ENCODE measurements at places on chromosomes 7 and 10.
A peak's percentile ranks its signal among the peaks of the same experiment; 100 is the strongest.

DNA sequence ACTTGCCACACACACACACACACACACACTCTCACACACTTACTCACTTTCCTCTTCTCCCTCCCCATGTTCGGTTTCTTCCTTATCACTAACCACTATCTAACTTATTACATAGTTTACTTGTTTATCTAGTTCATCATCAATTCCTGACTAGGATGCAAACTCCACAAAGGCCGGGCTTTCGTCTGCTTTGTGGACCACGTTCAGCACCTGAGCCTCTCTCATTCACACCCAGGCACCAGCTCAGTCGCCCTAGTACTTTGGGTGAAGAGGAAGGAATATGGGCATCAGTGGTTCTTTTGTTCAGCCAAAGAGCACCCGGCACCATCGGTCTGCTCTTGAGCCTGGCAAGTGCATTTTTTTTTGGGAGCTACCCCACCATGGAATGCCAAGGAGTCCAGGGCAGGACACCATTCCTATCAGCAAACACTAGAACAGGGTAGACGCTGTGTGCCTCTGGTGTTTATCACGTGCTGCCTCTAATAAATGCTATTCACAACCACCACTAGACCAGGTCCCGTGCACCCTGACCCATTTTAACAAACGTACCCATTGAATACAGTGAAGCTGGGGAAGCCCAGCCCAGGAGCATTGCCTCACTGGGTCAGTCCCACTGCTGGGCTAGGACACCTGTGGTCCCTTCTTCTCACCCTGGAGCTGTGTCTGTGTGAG is 2.2 kb downstream of the C10orf67 start:
- no peak for DNase-seq

GRCh38 chr10:1151076-1152033 is 95.2 kb downstream of the WDR37 start:
- DNase-seq, result peak; percentile 3

GRCh38 chr10:126921162-126921561 is 15.9 kb downstream of the DOCK1 start:
- no peak for DNase-seq

DNA sequence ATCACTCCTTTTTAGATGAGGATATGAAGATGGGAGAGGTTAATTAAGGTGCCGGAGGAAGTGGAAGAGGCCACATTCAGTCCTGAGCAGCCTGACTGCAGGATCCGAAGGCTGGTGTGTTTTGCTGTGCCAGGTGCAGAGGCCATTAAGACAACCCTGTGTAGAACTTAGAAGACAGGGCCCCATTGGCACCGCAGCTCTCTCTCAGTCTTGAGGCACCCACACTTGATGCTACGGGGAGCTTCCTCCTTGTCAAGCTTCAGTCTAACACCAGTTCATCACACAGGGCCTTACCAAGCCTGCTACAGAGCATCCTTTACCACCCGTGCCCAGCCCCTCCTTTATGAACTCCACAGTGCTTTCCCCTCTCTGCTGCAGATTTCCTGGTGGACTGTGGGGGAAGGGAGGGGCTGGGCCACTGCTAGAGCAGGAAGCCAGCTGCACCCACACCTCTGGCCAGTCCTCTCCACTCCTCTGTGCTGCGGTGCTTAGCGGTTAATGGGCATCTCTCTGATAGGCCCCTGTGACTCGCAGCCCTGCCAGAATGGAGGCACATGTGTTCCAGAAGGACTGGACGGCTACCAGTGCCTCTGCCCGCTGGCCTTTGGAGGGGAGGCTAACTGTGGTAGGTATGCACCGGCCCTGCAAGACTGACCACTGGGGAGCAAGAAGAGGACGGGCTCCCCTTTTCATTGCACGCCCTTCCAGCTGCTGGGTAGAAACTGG is 45.5 kb downstream of the VWA2 start:
- no peak for DNase-seq

- peak; percentile 10 for DNase-seq
Observed at GRCh38 chr7:87146740-87147386, 5.4 kb upstream of the DMTF1 start.
